IPS DF 19.7 (cell line): ENCODE measurements at places on chromosomes 6 and 20.
A peak's percentile ranks its signal among the peaks of the same experiment; 100 is the strongest.

GRCh38 chr6:128966934-128967333, 84.0 kb downstream of the LAMA2 start:
- no peak for DNase-seq

DNA sequence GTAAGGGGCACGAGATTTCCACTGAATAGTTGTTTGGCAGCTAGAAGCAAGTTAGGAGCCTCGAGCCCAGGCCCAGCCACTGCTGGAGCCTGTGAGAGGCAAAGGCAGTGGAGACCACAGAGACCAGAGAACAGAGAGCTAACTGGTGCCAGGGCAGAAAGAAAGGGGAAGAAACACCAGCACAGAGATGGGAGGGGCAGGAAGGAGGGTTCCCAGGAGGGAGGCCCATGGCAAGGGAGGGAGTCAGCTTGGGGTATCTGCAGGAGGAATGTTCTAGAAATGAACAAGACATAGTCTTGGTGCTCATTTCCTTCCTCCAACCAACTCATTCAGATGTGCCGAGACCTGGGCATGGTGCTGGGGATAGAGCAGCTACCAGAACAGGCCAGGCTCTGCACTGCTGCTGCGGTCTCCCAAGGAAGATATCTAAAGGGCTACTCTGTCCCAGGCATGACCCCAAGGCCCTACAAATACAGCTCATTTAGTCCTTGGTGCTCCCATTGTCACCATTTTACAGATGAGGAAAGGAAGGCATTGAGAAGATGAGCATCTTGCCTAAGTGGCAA, 10.7 kb downstream of the ANGPT4 start:
- no peak for DNase-seq

- peak; percentile 12 for DNase-seq
These were observed 89.9 kb upstream of the ECI2 start for GRCh38 chr6:4225161-4225872.

GRCh38 chr20:46302106-46302505, 6.2 kb downstream of the CDH22 start:
- no peak for DNase-seq

- DNase-seq: no peak
These were observed 172.0 kb downstream of the MYLK4 start for GRCh38 chr6:2578767-2579166.

GRCh38 chr6:23964865-23965264, 161.2 kb upstream of the NRSN1 start:
- no peak for DNase-seq

- DNase-seq: no peak
These were observed 3.1 kb downstream of the HLA-C start for GRCh38 chr6:31268836-31269235.
